Activated CD8-positive, alpha-beta memory T cell treated with anti-CD3 and anti-CD28 coated beads, Interleukin-2, amount 10 ng/mL, durations not matched to agents 7 days and 5 days (primary cell): ENCODE measurements at places on chromosomes 7 and 10. TPM values are rescaled to one million over a fixed set of nuclear protein-coding genes. Genes with fewer than 3 reads are reported as not detected.
A peak's percentile ranks its signal among the peaks of the same experiment; 100 is the strongest.

Gene STRA8
- not detected for total RNA-seq

Gene OR13A1
- total RNA-seq, result not detected

Gene RADIL
- not detected for total RNA-seq

Gene FAM185A
- 9.8 TPM for total RNA-seq

Gene HTR5A
- total RNA-seq, result not detected

DNA sequence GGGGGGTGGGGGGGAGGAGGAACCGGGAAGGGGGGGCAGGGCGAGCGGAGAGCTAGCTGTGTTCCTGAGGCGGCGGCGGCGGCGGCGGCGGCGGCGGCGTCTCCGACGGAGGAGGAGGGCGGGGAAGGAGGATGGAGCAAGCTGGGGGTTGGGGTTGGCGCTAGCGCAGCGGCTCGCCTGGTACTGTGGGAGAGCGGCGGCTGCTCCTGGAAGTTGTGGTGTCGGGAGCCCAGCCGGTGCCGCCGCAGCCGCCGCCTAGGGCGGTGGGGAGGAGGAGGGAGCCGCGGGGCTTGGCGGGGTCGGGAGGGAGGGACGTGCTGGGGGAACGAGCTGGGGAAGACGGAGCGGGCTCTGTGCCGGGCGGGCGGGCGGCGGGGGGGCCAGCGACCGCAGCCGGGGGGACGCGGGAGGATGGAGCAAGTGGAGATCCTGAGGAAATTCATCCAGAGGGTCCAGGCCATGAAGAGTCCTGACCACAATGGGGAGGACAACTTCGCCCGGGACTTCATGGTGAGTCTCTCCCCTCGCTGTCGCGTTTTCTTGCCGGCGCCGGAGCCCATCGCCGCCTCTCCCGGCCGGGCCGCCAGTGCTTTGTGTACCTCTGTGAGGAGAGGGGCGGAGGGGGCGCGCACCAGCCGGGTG, at the start of gene PTPN12:
Gene PTPN12, plus strand, starts transcription at position 160 of the 642 bp plus-strand sequence. Its CDS starts 252 bp downstream, at position 412.
- DNase-seq, result peak; percentile 77

DNA sequence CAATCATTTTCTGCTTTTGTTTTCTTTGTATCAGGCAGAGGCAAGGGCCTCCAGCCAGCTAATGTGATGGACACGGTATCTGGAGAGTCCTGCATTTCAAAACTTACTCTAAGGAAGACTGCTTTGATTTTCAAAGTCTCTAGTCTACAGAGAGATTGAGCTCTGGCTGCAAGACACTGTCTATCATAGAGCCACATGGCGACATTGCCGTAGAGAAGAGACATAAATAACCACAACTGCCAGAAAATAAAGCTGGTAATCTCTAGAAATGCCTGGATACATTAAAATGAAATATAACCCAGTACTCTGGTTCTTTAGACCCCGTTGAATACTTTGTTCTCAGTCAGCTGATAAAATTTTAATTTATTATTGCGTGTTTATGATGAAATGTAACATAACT, 90.8 kb downstream of the OTUD1 start:
- DNase-seq, result no peak

- DNase-seq, result peak; percentile 66
These were observed 44.6 kb upstream of the VDAC2 start for GRCh38 chr10:75165684-75166622.

- DNase-seq, result no peak
These were observed 179.2 kb downstream of the ST7 start for GRCh38 chr7:117132321-117133120.

DNA sequence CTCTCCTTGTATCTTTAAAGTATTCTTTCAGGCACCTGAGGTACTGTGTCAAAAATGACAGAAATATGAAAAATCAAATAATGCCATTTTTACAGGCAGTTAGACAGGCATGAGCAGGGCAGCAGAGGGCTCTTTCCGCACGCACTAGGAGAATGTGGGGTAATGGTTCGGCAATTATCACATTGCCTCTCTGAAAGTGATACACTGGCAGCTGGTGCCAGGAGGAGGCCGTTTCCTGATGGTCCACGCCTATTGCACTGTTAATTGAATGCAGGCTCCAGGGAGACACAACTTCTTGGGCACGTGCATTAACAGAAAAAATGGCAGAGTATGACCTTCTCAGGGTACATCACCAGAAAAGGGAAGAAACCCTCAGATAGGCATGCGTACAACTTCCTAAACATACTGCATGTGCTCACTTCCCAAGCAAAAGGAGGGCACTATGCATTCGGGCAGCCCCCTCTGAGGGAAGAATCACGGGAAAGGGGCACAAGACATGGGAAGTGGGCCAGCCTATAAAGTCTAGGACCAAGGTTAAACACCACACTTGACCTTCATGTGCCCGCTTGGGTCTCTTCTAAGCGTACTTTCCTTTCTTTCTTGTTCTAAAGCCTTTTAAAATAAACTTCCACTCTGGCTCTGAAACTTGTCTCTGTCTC, 161.7 kb downstream of the TNS3 start:
- DNase-seq, result no peak

GRCh38 chr7:99386584-99387238, 12.2 kb downstream of the ARPC1B start:
- peak; percentile 66 for DNase-seq

GRCh38 chr10:110506448-110506847, 8.7 kb downstream of the DUSP5 start:
- no peak for DNase-seq

- no peak for DNase-seq
These were observed 9.6 kb downstream of the ATP5F1C start for GRCh38 chr10:7797582-7797981.

DNA sequence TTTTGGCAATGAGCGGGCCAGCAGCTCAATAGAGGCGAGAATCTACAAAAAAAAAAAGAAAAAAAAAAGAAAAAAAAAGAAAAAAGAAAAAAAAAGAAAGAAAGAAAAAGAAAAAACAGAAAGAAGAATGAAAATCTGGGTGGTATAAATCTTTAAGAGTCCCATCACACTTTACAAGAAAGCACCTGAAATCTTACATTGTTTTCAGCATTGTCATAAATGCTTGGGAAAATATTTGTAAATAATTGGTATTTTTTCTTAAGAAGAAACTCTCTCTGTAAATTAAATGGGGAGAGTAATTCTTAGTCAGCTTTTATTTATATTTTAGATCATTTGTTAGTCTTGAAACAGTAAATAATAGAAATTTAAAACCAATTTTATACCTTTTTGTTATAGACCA, 38.2 kb downstream of the NDUFB2 start:
- no peak for DNase-seq

DNA sequence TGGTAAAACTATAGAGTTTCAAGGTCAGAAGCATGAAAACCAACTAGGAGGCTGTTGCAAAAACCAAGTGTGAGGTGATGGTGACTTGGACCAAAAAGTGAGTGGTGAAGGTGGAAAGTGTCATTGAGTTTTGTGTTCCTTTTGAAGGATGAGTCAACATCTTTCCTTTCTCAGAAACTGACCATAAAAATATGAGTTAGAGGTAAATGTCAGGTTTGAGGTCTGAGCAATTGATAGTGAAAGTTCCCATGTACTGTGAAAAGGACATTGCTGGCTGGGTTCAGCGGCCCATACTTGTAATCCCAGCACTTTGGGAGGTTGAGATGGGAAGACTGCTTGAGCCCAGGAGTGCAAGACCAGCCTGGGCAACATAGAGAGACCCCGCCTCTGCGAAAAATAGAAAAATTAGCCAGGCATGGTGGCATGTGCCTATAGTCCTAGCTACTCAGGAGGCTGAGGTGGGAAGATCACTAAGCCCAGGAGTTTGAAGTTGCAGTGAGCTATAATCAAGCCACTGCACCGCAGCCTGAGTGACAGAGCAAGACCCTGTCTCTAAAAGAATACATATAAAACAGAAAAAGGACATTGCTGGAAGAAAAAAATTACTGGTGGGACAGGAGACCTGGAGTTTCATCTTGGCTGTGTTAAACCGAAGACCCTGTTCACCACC, 89.3 kb upstream of the ARID5B start:
- DNase-seq, result no peak

DNA sequence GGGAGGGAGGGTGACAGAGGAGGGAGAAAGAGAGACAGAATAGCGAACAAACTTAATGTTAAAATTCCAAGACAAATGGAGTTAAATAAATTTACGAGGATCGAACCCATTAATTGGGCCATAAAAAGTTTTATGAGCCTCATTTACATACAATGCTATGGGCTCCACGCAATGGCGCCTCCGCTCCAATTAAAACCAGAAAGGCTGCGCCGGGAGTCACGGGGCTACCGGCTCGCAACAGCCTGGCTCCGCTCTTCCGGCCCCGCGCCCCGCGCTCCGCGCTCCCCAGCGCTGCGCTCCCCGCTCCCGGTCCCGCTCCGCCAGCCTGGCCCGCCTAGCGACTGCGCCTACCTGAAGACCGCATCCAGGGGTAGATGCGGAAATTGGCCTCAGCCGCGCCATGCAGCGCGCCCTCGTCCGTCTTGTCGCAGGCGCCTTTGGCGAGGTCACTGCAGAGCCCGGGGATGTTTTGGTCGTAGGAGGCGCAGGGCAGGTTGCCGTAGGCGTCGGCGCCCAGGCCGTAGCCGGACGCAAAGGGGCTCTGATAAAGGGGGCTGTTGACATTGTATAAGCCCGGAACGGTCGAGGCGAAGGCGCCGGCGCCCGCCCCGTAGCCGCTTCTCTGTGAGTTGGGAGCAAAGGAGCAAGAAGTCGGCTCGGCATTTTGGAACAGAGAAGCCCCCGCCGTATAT, 513 bp downstream of the HOXA7 start:
- DNase-seq, result no peak
